Kidney capillary endothelial cell (primary cell): ENCODE measurements at places on chromosomes 16 and 17.
A peak's percentile ranks its signal among the peaks of the same experiment; 100 is the strongest.

DNA sequence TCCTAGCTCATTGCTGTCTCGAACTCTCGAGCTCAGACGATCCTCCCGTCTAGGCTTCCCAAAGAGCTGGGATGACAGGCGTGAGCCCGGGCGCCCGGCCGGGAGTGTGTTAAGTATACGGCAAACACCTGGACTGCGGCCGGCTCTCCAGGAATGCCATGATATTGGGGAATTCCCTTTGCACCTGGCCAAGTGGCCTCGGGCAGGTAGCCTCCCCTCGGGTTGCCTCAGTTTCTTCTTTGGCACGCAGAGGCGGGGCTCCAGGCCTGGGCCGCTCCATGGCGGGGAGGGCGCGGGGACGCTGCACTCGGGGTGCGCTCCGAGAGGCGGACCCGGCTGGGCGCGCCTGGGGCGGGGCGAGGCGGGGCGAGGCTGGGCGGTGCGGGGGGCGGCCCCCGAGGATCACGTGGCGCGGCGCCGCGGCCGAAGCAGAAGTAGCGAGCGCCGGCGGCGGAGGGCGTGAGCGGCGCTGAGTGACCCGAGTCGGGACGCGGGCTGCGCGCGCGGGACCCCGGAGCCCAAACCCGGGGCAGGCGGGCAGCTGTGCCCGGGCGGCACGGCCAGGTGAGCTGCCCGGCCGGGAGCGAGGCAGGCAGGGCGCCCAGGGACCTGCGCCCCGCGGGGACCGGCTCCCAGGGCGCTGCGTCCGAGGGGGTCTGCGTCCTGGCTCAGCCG lies at the start of gene PLCG2:
PLCG2 (plus strand) TSS at position 431 of the 675 bp plus-strand sequence. CDS start 6,699 bp downstream, outside the sequence.
- peak; percentile 42 for DNase-seq

- no peak for DNase-seq
Observed at GRCh38 chr16:27816561-27816960, 247.0 kb downstream of the GSG1L start.

- DNase-seq, result no peak
Observed at GRCh38 chr17:1201132-1201702, 21.4 kb upstream of the ABR start.

GRCh38 chr17:34797720-34798119 lies 163.5 kb downstream of the CCT6B start:
- peak; percentile 23 for DNase-seq

DNA sequence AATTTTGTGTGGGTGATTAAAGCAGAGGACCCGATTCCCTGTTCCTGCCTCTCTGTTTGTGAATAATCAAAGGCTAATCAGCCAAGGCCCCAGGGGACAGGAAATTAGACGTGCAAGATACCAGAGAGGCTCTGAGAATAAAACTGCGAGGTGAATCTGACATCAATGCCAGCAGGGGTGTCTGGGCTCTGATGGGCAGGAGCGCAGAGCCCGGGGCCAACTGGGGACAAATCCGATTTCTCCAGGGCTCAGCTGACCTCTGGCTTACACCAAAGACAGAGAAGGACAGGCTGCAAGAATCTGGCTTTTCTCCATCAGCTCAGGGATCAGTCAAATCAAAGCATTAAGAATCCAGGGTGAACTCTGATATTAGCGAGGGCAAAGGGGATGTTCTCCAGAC lies 174.3 kb downstream of the XYLT1 start:
- no peak for DNase-seq

DNA sequence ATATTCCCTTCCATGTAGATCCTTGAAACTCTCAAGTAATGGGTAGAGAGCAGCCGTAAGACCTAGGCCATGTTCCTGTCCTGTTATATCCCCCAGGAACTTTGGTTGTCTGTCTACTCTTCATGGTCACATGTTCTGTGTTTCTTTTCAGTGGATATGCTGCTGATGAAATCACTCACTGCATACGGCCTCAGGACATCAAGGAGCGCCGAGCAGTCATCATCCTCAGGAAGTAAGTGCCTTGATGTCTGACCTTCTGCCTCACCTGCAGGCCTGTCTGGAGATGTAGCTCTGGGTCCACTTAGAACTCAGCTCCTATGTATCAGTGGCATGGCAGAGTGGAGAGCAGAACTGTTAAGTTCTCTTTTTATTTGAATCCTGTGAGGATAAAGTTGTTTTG lies 11.2 kb downstream of the ALKBH5 start:
- DNase-seq, result no peak

DNA sequence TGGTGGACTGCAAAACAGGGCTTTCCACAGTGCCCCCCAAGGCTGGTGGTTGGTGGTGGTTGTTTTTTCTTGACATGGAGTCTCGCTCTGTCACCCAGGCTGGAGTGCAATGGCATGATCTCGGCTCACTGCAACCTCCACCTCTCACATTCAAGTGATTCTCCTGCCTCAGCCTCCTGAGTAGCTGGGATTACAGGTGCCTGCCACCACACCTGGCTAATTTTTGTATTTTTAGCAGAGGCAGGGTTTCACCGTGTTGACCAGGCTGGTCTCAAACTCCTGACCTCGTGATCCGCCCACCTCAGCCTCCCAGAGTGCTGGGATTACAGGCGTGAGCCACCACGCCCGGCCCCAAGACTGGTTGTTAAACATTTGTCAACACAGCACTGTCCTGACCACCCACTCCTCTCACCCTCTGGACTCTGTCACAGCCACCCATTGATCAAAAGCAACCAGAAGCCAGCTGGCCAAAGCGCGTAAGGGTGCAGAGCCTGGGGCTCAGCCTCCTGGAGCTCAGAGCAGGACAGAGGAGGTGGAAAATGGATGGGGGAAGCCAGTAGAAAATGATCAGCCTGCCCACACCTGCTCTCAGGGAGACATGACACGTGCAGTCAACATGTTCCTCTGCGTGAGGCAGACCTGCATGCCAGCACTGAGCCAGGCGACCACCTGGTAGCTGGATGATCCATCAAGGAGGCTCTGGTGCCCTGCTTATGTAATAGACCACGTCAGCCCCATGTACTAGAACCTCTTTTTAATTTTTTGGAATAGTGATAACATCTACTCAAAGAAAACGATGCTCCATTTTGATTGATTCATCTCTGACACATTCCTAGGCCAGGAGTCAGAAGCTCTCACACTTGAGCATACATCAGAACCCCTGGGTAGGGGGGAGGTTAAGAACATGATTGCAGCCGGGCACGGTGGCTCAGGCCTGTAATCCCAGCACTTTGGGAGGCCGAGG lies 14.8 kb upstream of the OSGIN1 start:
- no peak for DNase-seq

- DNase-seq, result no peak
Observed at GRCh38 chr17:77882481-77883212, 75.9 kb upstream of the TNRC6C start.

DNA sequence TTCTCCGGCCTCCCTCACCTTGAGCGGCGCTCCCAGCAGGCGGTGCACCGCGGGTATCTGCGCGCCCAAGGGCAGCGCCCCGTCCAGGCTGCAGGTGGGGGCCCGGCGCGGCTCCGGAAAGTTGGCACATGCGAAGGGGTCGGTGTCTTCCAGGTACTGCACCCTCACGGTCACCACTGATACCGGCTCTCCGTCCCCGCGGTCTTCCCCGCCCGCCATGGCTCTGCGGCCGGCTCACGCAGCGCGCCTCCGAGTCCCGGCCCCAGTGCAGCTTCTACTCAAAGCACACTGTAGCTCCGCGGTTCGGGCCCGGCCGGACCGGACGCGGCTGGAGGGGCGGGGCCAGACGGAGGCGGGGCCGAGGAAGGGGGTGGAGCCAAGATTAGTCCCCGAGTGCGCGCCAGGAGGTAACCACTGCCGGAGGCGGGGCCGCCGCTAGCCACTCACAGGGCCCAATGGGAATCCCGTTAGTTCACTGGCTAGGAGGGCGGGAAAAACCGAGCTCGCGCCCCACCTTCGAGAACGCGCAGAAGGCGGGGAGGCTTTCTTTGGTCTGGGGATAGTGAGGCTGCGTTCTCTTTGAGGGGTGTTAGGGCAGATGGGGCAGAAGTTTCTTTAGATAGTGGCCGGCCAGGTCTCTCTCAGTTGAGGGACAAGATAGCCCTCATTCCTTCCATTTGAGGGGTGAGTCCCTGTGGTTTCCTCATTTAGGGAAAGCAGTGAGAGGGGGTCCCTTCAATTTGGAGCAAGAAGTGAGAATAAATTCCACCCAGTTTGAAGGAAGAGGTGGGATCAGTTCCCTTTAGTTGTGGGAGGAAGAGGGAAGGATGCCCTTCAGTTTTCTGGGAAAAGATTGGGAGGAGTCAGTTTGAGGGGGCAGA lies at the start of gene FHOD1:
FHOD1 (minus strand) TSS at position 290 of the 881 bp plus-strand sequence; CDS start at position 219, 71 bp downstream.
- peak; percentile 95 for DNase-seq

- no peak for DNase-seq
Observed at GRCh38 chr16:80670170-80670865, 129.5 kb downstream of the DYNLRB2 start.

GRCh38 chr16:50045412-50045811 lies 20.4 kb upstream of the HEATR3 start:
- DNase-seq, result no peak
